Dorsolateral prefrontal cortex (tissue), 122 donors: ENCODE measurements at places on chromosomes 7 and 10. TPM values are rescaled to one million over a fixed set of nuclear protein-coding genes. Genes with fewer than 3 reads are reported as not detected.

ANXA8L1 gene
- total RNA-seq: not detected

PODXL gene
- 46.3 TPM for total RNA-seq

TRIM50 gene
- not detected for total RNA-seq

CNPY1 gene
- 0.74 TPM for total RNA-seq

TBC1D12 gene
- total RNA-seq: 32.4 TPM

WBP1L gene
- total RNA-seq: 39.7 TPM

SRGN gene
- total RNA-seq: 20.0 TPM

CDH23 gene
- total RNA-seq: 6.2 TPM

SPDYE3 gene
- total RNA-seq: not detected

ERLIN1 gene
- 11.4 TPM for total RNA-seq

STOX1 gene
- total RNA-seq: 26.0 TPM

CARD11 gene
- total RNA-seq: 4.5 TPM

GRCh38 chr7:32153006-32153405 is 82.8 kb upstream of the PDE1C start:
- DNase-seq: no peak

DNA sequence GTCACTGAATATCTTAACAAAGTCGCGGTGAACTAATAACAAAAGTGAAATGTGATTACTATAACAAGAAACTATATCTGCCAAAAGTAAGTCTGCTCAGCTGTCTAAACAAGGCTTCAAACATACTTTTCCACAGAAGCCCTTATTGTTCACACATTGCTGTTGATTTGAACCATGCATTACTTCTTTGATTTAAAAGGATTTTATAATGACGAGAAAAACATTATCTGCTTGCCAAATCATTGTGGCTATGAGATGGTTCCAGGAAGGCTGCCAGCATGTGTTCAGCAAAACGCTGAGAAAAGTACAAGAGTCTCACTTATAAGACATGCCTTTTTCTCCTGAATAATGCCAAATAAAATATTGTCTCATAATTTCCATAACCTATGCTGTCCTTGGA is 24.4 kb downstream of the RNF133 start:
- DNase-seq: no peak

GRCh38 chr7:104397442-104397841 is 69.0 kb downstream of the LHFPL3 start:
- no peak for DNase-seq

GRCh38 chr7:111029141-111029572 is 61.8 kb upstream of the LRRN3 start:
- no peak for DNase-seq

DNA sequence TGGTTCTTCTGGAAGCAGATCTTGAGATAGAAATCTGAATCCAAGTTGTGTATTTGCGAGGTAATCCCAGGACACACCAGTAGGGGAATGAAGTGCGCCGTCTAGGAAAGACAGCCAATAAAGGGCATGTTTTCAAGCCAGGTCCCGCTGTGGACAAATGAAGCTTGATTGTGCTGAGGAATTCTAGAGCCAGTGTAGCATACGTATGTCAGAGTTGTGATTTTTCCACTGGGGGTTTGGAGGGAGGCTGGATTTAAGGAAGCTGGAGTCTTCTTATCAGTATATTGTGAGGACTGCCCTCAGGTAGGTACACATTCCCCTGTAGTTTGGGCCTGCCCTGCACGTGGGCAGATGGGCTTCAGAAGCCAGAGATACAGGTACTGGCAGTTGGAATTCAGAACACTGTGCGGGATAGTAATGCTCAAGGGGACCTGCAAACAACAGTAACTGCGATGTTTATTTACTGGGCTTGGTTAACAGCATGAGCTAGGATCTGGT is 50.9 kb downstream of the GALNT11 start:
- no peak for DNase-seq

DNA sequence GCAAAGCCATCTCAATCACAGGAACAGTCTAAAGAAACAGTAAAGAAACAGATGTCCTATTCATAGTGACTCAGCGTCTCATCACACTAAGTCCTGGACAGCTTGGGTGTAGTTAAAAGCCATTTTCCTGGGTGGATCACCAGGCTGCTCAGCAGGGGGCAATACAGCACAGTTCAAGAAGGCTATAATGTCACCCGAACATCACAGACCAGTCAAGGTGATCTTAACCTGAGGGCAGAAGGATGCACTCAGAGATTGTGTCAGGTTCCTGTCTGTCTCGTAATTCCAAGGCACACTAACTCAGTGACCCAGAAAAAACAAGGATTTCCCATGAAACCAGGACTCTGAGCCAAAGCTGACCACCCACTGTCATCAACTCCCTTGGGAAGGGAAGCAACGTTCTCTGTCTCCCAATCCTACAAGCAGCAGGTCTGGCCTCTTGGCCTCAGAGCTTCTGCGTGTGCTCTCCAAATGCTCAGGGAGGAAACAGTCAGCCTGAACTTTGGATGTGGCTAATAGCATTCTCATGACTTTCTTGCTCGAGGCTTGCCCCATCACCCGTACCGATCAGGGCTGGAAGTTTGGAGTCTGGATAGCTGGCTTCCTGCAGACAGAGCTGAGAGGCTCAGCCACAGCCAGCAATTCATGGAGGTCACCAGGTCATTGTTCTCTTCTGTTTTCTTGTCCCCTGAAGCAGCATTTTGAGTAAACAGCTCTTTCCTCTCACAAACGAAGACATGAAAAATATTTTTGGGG is 90.4 kb upstream of the FAM171A1 start:
- DNase-seq: no peak

DNA sequence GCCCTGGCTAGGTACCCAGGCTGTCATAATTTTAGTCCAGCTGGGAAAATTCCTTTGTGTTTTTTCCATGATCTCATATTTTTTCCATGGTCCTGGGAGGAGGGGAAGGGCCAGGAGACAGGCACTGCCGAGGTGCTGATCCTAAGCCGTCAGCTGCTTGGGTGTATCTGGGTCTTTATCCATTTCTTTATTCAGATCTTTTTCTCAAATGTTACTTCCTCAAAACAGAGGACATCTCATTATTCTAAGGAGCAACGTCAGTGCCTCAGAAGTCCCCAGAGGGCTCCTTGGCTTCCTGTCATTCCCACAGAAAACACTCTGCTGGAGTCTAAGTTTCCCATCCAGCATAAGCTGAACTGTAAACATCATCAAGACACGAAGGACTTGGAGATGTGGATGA is 2.8 kb upstream of the OR6V1 start:
- DNase-seq: no peak

DNA sequence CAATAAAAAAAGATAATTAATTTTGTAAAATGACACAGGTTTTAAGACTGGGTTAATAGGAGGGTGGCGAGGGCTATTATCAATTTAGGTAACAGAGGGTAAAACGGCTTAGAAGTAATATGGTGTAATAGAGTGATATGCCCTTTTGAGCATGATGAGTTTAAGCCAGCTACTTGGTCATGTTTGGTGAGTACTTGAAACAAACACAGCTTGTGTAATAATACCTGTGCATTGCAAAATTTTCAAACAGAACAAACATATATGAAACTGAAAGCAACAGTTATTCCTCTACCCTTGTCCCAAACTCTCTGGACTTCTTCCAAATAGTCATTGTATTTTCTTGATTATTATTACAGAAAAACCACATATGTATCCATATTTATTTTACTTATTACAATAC is 241.7 kb downstream of the MAGI2 start:
- DNase-seq: no peak

DNA sequence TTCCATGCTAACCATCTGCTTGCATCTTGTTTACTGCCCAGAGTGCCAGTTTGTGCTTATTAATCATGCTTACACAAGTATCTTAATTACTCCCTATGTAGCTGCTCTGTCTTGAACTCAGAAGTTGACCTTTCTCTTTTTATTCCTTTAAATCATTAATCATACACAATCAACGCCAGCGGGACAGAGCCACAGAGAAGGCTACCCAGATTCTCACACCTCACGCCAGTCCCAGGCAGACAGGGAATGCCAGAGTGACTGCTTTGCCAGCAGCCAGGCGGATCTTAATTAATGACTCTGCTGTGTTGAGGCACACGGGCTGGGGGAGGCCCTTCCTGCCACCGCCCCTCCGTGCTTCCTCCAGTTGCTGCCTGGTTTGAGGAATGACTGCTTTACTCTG is 229.4 kb downstream of the LRMDA start:
- DNase-seq: no peak

- DNase-seq: no peak
Observed at GRCh38 chr10:133276435-133277201, at the start of gene ADAM8. TSS of gene ADAM8 (minus strand) at chr10:133276868. CDS start at chr10:133276817, 51 bp downstream.

GRCh38 chr10:38076687-38077086 is 17.4 kb upstream of the ZNF37A start:
- DNase-seq: no peak

DNA sequence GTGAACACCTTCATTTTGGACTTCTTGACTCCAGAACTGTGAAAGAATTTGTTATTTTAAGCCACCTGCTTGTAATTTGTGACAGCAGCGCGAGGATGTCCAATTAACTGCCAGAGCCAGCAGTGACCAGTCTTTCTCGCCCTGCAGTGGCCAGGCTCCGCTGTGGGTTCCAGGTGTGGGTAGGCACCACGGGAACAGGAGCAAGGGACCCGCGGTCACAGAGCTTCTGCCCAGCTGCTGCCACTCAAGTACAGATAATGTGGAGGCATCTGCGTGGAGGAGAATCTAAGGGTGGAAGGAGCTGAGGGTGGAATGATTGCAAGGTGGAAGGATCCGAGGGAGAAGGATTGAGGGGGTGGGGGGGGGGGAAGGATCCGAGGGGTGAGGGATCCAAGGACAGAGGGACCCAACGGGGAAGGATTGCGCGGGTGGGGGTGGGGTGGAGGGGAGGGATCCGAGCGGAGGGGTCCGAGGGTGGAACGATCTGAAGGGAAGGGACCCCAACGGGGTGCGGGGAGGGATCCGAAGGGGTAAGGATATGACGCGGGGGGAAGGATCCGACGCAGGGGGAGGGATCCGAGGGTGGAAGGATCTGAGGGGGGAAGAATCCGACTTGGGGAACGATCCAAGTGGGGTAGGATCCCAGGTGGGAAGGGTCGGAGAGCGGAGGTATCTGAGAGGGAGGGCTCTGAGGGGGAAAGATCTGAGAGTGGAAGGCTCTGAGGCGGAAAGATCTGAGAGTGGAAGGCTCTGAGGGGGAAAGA is 3.6 kb downstream of the CALY start:
- no peak for DNase-seq

GRCh38 chr7:102834466-102834865 is 78.3 kb upstream of the LRRC17 start:
- no peak for DNase-seq

- DNase-seq: no peak
Observed at GRCh38 chr7:115920367-115920766, 110.2 kb downstream of the TFEC start.

DNA sequence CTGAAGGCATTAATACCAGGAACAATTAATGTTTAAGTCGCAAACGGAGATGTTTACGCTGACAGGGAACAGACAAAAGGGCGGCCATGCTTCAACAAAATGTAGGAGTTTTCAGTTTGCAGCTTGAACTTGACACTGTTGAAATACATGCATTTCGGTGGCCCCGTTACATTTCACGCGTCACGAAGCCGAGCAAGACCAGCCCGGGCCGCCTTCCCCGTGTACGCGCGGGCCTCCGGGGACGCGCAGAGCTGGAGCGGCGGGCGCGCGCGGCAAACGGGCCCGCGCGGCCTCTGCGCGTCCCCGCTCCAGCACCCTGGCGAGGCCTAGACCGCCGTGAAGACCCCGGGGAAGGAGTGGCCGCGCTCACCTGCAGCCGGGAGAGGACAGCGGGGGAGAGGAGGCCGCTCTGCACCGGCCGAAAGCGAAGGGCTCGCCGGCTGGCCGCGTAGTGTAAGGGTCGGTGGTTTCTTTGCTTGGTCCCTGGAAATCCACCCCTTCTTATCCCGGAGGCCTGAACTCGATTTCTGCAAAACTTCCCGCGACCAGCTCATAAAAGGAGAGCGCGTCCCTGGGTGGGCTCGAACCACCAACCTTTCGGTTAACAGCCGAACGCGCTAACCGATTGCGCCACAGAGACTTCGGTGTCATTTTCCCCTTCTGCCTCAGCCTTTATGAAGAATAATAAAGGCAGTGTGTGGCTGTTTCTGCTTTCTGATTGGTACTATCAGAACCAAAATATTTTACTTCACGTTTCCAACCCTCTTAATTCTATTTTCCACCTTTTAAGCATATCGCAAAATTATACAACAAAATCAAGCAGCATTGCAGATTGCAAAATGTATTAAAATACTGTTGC is 11.4 kb upstream of the EBLN1 start:
- DNase-seq: peak; percentile 86

GRCh38 chr10:50809596-50809995 is 69.9 kb downstream of the ASAH2B start:
- DNase-seq: no peak

- no peak for DNase-seq
Observed at GRCh38 chr10:27391325-27391724, 112.8 kb upstream of the RAB18 start.

- DNase-seq: no peak
Observed at GRCh38 chr10:129870961-129871621, 93.0 kb downstream of the EBF3 start.

- no peak for DNase-seq
Observed at GRCh38 chr10:119761106-119761505, 35.3 kb downstream of the INPP5F start.

GRCh38 chr10:64977915-64978314 is 1456.7 kb downstream of the REEP3 start:
- DNase-seq: no peak
